ENCODE measurements at places on chromosomes 4 and X.
A peak's percentile ranks its signal among the peaks of the same experiment; 100 is the strongest.

DNA sequence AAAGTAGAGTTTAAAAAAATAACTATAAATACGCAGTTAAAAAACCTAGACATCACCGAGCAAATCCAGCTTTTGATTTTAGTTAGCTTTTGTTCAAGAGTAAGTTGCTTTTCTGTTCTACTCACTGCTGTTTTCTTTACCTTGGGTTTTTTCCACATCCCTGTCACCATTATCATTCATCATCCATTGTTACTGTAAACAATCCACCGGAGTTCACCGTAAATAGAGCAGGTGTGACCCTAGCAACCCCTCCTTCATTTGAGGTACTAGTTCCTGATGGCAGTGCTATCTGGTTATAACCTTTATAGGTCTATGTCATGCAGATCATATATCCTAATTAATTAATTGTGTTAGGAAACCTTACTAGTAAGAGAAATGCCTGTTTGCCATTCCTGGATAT, 43.0 kb upstream of the TEX13D start:
- DNase-seq = no peak

GRCh38 chrX:112527903-112528302, 151.8 kb downstream of the LHFPL1 start:
- DNase-seq = no peak

DNA sequence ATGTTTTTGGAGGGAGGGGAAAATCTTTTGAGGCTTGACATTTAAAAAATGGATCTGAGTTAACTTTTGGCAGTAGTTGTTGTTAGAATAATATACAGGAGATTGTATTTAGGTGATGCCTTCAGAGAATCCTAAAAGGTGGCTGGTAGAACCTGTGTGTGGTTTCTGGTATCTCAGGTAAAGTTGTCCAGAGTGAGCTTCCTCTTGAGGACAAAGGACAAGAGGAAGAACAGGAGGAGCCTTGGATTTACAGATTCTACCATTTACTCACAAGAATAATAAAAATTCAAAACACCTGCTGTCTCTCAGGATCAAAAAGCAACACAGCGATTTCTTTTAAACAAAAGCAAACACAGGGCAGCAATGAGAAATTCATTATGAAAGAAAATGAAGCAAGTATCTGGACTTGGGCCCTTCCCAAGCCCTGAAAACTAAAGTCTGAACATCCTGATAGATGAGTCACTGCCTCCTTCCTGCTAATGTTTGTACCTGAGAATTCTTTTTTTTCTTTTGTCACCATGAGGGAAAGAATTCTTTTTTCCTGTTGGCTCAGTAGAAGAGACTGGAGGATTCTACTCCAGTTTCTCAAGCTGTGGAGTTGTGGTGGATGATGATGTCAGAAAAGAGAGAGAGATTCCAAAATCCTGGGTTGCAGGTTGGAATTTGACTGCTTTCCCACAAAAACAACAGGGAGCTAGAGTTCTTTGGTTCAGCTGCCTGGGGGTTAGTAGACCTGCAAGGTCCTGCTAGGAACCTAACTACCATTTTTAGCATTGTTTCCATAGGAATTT, 31.5 kb upstream of the RAPGEF2 start:
- DNase-seq = no peak

- no peak for DNase-seq
Measured at GRCh38 chrX:119041175-119041574, 31.6 kb upstream of the CT47C1 start.

- no peak for DNase-seq
Measured at GRCh38 chr4:107862658-107863057, 37.9 kb downstream of the SGMS2 start.

- no peak for DNase-seq
Measured at GRCh38 chr4:151743894-151744293, 16.9 kb downstream of the GATB start.

DNA sequence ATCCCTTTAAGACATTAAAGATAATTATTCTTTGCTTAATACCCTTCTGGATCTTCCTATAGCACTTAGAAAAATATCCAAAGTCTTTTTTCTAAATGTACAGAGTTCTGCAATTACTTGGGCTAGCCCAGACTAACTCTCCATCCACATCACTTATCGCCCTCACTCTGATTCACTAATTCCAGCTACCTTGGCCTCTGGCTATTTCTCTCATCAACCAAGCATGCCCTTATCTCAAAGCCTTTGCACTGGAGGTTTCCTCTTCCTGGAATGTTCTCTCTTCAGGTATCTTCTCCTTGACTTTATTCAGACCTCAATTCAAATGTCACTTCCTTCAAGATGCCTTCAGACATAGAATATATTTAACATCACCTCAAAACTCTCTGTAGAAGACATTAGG, 345.1 kb upstream of the SMIM31 start:
- DNase-seq = no peak

DNA sequence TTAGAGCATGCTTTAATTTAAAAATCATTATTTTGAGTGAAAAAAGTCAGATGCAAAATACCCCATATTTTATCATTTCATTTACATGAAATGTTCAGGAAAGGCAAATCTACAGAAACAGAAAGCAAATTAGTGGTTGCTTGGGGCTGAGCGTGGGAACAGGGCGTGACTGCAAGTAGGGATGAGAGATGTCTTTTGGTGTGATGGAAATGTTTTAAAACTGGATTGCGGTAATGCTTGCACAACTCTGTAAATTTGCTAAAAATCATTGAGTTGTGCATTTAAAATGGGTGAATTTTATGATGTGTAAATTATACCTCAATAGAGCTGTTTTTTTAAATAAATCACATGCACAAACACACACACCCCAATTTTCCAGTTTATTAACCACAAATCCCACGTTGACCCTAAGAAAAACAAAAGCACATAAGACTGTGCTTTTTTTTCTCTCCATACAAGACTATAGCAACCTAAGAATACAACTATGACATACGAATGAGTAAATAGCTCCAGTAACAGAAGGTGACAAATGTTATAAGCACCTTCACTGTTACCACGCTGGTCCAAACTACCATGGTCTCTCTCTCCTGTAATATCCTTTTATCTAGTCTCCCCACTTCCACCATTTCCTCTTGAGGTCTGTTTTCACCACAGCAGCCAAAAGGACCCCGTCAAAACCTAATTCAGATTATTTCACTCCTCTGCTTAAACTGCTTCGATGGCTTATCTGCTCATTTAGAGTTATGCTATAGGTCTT, 37.2 kb downstream of the FRMD7 start:
- no peak for DNase-seq

DNA sequence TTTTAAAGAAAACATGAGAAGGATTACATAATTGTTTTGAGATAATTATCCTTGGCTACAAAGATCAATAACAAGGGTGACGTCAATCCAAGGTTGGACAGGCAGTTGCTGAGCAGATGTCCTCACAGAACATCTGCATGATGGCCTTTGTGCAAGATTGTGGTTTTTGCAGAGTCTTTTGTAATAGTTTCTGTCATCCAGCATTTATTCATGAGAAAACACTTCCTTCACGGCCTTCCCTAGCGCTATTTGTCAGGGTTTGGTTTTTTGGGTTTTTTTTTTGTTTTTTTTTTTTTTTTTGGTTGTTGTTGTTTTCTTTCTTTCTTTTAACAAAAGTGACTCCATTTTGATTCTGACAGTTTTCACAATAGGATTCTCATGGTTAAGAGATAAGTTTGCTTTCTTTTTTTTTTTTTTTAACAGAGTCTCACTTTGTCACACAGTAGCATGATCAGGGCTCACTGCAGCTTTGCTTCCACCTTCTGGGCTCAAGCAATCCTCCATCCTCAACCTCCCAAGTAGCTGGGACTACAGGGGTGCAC, 31.5 kb upstream of the ELF2 start:
- DNase-seq = peak; percentile 32

GRCh38 chr4:74983253-74983635, 50.3 kb downstream of the PARM1 start:
- DNase-seq = no peak

- no peak for DNase-seq
Measured at GRCh38 chr4:183609151-183609550, 49.8 kb downstream of the RWDD4 start.

DNA sequence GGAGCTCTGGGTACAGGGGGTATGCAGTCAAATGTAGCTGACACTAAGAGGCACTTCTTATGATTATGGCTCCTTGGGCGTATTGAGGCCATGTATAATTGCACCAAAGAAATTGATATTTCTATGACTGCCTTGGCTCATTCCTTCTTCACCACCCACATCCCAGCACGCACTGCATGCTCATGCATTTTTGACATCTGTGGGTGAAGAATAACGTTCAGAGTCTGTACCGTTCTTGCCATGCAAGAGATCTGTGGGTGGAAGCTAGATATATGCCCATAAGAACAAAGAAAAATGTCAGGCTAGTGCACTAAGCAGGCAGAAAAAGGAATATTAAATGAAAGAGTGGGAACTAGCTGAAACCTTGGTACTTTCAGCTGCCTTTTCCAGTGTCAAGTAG, 93.4 kb downstream of the EMCN start:
- DNase-seq = no peak

DNA sequence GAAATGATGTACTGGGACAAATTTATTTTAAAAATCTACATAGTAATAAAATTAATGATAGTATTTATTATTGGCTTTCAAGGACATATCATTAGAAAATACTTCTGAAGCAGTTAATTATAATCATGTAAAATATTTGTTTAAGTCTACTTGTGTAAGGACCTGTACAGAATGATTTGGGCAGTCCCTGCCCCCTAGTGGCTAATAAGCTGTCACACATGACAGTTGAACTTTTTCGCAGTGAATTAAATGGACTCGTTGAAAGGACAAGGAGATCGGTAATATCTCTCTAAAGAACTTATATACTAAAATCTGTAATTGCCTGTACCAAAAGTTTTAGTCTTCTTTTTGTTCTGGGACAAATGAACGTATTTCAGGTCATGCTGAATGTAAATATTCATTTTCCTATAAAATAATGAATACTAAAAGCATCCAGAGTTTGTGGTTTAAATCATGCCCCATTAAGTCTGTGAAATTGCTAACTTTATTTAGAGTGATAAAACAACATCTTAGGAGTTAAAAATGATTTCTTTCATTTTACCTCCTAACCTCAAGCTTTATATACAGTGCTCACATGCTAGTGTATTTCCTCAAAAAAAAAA, 13.6 kb downstream of the EXOC1 start:
- DNase-seq = peak; percentile 80

- DNase-seq = no peak
Measured at GRCh38 chrX:107701493-107702121, 73.3 kb downstream of the PRPS1 start.

GRCh38 chr4:113009461-113009860, 40.0 kb upstream of the ANK2 start:
- DNase-seq = no peak

GRCh38 chrX:74248889-74249288, 55.1 kb upstream of the ZCCHC13 start:
- no peak for DNase-seq

DNA sequence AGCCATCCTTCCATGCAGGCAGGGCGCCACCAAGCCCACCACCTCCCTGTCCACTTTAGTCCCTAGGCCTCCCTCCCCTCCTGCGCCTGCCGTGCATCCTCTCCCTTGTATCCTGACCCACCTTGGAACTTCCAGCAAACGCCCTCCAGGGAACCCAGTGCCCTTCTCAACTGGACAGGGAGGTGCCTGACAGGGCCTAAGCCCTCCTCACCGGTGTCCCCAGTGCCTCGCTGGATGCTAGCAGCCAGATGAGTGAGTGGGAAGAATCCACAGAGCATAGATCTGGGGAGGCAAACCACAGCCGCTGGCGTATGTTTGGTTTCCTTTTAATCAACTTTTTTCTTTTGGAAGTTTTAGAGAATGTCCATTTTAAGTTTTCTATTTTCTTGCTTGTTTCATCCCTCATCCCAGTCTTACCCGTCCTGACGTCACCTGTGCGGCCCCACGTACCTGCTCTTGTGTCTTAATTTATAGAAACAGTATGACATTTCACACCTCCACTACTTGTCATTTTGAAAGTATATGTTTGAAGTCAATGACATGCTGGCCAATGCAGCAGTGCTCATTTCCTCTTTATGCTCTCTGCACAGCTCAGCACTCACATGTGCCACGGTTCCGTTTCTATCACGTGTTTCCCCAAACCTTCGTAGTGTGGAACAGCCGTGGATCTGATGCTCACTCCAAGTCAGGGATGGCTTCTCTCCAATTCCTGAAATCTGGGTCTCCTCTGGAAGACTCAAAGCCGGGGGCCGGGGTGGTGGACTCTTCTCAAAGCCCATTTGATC, 3.4 kb upstream of the HMX1 start:
- no peak for DNase-seq

Measured in hematopoietic multipotent progenitor cell treated with erythropoietin and hydrocortisone succinate and interleukin-3 and kit ligand, for 8 days (in vitro differentiated cells).